ENCODE measurements at places on chromosomes 11 and 22.

GRCh38 chr11:132139181-132139580 is 768.8 kb downstream of the NTM start:
- DNase-seq = no peak

DNA sequence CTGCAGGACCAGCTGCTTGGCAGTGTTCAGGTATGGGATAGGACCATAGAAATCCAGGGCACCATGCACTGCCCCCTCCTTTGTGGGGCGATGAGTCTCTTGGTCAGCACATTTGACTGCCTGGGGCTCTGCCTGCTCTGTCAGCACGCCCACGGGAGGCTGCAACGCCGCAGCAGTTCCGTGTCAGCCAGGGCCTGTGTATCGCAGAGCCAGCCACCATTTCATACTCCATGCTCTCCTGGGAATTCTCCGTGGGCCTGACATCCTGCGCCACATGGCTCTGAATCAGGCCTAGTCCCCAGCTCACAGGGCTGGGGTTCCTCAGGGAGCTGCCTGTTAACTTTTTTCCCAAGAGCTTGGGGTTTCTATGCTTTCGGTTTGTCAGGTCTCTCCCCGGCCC is 16.9 kb upstream of the RELT start:
- no peak for DNase-seq

GRCh38 chr11:101721270-101721669 is 137.5 kb upstream of the TRPC6 start:
- no peak for DNase-seq

DNA sequence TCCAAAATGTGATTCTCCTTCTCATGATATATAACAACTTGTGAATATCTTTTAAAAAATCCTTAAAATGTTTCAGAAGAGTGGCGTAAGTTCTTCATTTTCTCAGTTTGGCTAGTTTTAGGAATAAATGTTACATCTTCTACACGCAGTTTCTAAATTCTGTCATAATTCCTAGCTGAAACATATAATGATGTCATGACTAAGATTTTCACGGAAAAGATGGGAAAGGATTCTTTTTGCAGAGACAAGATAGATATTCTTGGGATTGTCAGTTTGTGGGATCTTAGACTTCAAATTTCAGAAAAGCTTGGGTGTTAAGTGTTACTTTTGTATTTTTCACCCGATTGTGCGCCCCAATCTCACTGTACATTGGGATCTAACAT is 1.7 kb downstream of the EED start:
- no peak for DNase-seq

DNA sequence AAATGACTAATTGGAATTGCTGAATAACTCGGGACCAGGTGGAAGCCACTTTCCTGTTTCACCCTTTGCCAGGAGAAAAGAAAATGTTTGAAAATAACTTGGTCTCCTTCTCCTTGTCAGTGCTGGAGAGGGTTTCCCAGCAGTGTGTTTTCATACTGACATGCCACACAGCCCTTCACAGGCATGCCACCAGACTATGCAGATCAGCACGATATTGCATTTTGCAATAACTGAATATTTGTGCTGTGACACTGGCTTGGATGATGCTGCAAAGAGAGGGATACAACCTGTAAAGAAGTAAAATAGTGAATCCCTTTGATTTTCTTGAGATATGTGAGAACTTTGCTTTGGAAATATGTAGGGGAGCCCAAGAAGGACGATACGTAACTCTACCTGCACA is 200.0 kb upstream of the NAV2 start:
- no peak for DNase-seq

DNA sequence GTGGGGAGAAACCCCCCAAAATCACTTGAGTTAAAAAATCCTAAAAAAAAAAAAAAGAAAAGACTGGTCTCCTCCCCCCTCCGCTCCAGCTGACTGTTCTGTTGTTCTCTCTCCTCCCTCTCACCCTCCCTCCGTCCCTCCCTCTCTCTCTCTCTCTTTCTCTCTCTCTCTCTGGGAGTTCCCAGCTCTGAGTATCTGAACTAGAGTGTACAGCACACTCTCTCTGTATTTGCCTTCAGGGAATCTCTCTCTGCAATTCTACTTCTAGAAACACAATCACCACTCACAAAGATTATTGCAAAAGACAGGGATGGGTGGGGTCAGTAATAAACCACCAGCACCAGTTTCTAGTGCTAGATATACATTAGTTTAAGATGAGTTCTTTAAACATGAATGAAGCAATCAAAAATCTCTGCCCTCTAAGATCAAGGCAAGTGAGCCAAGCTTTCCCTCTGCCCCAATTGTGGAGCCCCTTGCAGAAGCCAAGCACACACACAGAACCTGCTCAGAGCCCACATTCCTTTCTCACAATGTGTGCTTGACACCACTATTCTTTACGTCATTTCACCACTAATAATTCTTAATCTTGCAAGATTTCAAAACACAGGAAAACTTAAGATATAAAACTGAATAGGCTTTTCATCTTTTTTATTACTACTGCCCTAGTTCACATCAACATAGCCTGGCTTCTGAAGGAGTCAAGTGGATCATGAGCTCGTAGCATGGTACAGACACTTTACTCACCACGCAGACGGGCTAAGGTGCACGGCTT is 133.5 kb downstream of the RBFOX2 start:
- DNase-seq = no peak

DNA sequence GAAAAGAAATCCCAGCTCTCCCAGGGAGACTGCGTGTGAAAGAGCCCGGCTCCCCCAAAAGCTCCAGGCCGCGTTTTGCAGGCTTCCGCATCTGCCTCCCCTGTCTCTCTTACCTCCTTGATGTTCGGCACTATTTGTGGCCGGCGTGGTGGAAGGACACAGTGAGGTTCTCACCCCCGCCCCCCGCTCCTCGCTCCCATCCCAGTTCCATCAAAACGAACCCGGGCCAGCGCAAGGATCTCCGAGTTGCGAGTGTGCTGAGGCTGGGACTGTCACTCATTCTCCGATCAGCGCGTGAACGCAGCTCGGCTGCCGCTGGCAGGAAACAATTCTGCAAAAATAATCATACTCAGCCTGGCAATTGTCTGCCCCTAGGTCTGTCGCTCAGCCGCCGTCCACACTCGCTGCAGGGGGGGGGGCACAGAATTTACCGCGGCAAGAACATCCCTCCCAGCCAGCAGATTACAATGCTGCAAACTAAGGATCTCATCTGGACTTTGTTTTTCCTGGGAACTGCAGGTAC is at the start of gene NCAM1:
TSS of gene NCAM1 (plus strand) at position 275 of the 523 bp plus-strand sequence.
- no peak for DNase-seq

- DNase-seq = no peak
These were observed 1066.9 kb downstream of the BRD1 start for GRCh38 chr22:48760481-48761390.

- no peak for DNase-seq
These were observed 64.9 kb upstream of the PAX6 start for GRCh38 chr11:31875866-31876560.

Data from CD4-positive, alpha-beta T cell (primary cell).